Myocyte (in vitro differentiated cells): ENCODE measurements at places on chromosomes 5 and 9. TPM values are rescaled to one million over a fixed set of nuclear protein-coding genes. Genes with fewer than 3 reads are reported as not detected.

DNA sequence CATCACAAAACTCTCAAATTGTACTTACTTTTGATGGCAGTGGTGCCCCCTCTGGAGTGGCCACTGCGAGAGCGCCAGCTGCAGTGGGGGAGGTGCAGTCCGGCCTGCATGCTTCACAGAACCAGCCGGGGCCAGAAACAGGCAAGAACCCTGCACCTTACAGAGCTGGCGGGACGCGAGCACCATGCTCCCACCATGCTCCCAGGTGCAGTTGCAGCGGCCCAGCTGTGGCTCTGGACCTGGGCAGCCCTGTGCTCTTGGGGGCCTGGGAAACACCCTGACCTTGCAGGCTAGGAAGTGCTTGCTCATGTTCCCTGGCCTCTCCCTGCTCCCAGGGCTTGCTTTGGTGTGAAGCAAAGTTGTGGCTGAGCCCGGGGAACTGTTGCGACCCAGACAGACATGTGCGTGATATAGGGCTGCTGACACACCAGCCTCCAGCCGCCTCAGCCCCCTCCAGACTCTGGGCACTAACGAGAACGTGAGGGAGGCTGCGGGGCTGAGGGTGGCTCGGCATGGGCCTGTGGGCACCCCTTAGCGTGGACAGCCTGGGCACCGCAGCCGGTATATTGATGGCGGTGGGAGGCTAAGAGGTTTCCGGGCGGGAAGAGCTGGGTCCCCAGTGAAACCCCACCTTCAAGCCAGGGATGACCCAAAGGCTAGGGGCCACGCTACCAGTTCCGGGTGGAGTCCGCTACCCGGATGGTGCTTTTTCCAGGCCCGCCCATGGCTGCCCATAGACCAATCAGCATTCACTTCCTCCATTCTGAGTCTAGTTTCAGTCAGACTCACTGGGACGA is 1809.9 kb upstream of the ACO1 start:
- DNase-seq = no peak

The SPATA31E1 gene
- total RNA-seq = not detected in 2 replicates

- DNase-seq = no peak
These were observed 36.9 kb upstream of the MED27 start for GRCh38 chr9:132116583-132116982.

The MEGF10 gene
- total RNA-seq = 193 and 196 TPM in 2 replicates

The DMRT2 gene
- not detected in 2 replicates for total RNA-seq

- no peak for DNase-seq
These were observed 19.7 kb downstream of the ZCCHC10 start for GRCh38 chr5:133006653-133007052.

GRCh38 chr5:127409921-127410675 is 107.3 kb upstream of the PRRC1 start:
- DNase-seq = no peak

- DNase-seq = no peak
These were observed 76.8 kb upstream of the TRIO start for GRCh38 chr5:14066326-14066725.

- DNase-seq = no peak
These were observed 143.6 kb downstream of the CDH9 start for GRCh38 chr5:26894719-26895263.
